ENCODE measurements at places on chromosomes 5 and 9. TPM values are rescaled to one million over a fixed set of nuclear protein-coding genes. Genes with fewer than 3 reads are reported as not detected.

Gene CFAP77
- total RNA-seq, result not detected

Gene CD14
- total RNA-seq, result 58.1 TPM

Gene TAF11L10
- total RNA-seq, result not detected

Gene ATP10B
- total RNA-seq, result 1.4 TPM

Gene IL31RA
- 2.7 TPM for total RNA-seq

Gene PTCD2
- total RNA-seq, result 12.7 TPM

Gene ALDH1A1
- 353 TPM for total RNA-seq

Gene SEPTIN8
- 34.6 TPM for total RNA-seq

Gene IL9
- total RNA-seq, result not detected

Gene ZNF354C
- total RNA-seq, result 7.7 TPM

Gene ZNF462
- total RNA-seq, result 33.8 TPM

Gene SLC25A2
- 0.82 TPM for total RNA-seq

Gene ZNF300
- 6.1 TPM for total RNA-seq

Gene SLC34A3
- not detected for total RNA-seq

Gene SVEP1
- 43.5 TPM for total RNA-seq

Gene IL17B
- 3.0 TPM for total RNA-seq

Gene SPINK4
- not detected for total RNA-seq

Gene HTR1A
- not detected for total RNA-seq

Gene HSPB3
- total RNA-seq, result 17.4 TPM

Gene JAKMIP2
- total RNA-seq, result 2.5 TPM

Gene GLRA1
- not detected for total RNA-seq

Gene NR5A1
- total RNA-seq, result not detected

Gene GAPT
- total RNA-seq, result 2.5 TPM

Gene CMBL
- 21.3 TPM for total RNA-seq

Gene SPAAR
- 5.5 TPM for total RNA-seq

Gene SLC46A2
- not detected for total RNA-seq

Gene ZNF454
- 3.9 TPM for total RNA-seq

Gene SCGB3A2
- not detected for total RNA-seq

Gene LRRC19
- total RNA-seq, result not detected

Measured in sigmoid colon (tissue), 7 donors.